ENCODE measurements at places on chromosomes 12 and 14.

- DNase-seq, result no peak
Measured at GRCh38 chr12:74412606-74413230, 124.9 kb upstream of the ATXN7L3B start.

- no peak for DNase-seq
Measured at GRCh38 chr12:100976735-100977134, 182.2 kb downstream of the ANO4 start.

DNA sequence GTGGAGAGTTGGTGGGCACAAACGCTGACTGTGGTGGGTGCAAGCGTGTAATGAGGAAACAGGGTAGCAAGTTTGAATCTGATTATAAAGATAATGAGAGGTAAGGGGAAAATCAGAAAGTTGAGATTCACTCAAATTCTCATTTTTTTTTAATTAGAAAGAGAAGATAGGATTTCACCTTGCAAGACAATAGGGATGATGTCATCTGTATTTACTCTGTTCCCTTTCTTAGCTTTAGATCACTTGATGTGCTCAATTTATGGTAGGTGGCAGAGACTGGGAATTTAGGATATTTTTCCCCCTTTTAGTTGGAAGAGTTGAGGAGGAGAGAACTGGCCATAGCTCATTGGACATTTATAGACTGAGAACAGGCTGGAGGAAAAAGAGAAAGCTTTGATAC lies 363.6 kb downstream of the AEBP2 start:
- DNase-seq, result no peak

DNA sequence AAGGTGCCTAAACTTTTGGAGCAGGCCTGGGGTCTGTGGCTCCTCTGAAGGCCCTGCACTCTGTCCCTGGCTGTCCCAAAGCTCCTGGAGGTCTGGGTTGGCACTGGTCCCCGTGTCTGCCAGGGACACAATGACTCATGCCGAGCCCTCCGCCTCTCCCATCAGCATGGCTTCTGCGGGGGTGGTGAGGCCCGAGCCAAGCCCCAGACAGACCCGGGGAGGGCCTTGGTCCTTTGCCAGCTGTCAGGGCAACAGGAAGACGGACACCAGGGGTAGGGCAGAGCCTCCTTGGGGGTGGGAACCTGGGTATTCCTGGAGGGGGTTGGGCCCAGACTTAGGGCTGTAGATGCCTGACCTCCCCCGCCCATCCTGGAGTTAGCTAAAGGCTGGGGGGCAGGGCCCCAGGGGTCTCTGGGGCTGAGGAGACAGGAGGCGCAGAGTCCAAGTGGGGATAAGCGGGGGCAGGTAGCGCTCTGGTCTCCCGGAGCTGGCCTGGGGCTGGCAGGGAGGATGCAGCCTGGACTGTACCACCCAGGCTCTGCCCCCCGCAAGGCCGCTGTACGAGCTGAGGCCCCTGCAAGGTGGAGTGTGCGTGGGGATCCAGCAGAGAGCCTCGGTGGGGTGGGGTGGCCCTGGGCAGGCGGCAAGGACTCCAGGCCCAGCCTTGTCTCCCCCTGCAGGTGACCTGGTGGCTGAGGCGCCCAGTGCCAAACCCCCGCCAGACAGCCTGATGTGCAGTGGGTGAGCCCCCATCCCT lies 16.4 kb upstream of the PUS1 start:
- no peak for DNase-seq

- no peak for DNase-seq
Measured at GRCh38 chr12:31780096-31780495, 51.3 kb upstream of the AMN1 start.

DNA sequence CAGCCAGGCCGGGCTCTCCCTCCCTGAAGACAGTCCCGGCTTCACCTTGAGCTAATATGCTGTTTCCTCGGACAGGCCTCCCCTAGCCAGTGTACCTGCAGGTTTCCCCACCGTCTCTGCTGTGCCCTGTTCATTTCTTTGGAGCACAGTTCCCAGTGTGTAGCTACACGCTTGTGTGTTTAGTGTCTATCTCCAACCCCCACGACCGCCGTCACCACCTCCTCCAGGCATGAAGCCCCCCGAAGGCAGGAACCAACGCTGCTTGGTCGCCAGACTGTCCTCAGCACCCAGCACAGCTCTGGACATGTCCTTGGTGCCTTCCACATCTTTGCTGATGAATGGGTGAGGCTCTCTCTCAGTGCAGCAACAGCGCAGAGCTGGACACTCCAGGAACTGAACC lies 26.2 kb upstream of the PLEKHG6 start:
- DNase-seq, result no peak

- DNase-seq, result no peak
Measured at GRCh38 chr12:88763536-88764100, 183.3 kb upstream of the KITLG start.

DNA sequence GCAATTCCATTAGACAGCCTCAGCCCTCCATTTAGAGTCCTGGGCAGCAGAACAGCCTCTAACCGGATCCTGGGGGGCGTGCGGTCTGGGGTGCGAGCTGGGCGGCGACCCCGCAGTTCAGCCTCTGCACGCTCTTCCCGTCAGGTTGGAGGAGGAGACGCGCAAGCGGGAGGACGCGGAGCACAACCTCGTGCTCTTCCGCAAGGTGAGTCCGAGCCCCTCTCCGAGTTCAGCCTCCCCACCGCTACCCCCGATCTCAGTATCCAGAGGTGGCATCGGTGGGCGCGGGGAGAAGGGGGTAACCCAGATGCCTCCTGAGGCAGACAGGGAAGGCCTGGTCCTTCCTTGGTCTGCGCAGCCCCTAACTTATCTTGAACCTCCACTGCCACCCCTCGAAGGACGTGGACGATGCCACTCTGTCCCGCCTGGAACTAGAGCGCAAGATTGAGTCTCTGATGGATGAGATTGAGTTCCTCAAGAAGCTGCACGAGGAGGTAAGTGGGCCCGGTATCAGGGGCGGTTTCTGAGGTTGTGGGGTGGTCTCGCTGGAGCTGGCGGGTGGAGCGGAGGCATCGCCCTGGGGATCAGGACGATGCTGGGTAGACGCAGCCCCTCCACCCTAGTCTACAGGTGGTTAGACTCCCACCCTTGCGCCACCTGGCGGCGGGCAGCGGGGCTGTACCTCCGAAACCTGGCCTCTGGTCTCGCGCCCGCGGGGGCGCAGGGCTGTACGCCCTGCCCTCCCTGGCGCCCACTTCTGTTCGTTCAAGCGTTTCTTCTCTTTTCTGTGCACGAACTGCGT lies 1.3 kb downstream of the PRPH start:
- DNase-seq, result no peak

GRCh38 chr12:106030210-106031071 lies 108.3 kb downstream of the NUAK1 start:
- DNase-seq, result no peak

DNA sequence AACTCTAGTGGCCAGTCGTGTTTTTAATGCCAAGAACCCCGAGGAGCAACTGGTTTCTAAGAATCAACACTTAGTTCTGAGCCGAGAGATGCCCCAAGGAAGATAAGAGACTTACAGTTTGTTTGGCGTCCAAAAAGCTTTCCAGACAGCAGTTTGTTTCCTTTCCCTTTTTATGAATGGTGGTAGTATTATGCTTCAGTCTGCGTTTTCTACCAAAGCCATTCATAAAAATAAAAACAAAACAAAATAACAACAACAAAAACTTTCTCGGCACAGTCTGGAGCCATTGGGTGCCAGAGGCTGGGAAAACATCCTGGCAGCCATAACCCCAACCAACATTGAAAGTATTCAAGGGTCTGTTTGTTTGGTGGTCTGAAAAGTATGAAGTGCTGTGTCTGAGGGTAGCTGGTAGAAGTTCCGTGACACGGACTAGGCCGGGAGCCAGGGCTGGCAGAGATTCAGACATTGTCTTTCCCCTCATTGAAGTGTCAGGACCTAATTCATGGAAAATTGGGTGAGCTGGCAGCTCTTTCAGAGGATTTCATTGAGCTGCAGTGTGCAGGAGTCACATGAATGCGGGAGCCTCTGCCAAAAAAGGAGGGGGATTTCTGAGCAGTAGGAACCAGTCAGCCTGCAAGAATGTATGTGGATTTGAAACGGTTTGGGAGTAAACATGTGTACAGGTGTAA lies 124.2 kb downstream of the HMGA2 start:
- no peak for DNase-seq

DNA sequence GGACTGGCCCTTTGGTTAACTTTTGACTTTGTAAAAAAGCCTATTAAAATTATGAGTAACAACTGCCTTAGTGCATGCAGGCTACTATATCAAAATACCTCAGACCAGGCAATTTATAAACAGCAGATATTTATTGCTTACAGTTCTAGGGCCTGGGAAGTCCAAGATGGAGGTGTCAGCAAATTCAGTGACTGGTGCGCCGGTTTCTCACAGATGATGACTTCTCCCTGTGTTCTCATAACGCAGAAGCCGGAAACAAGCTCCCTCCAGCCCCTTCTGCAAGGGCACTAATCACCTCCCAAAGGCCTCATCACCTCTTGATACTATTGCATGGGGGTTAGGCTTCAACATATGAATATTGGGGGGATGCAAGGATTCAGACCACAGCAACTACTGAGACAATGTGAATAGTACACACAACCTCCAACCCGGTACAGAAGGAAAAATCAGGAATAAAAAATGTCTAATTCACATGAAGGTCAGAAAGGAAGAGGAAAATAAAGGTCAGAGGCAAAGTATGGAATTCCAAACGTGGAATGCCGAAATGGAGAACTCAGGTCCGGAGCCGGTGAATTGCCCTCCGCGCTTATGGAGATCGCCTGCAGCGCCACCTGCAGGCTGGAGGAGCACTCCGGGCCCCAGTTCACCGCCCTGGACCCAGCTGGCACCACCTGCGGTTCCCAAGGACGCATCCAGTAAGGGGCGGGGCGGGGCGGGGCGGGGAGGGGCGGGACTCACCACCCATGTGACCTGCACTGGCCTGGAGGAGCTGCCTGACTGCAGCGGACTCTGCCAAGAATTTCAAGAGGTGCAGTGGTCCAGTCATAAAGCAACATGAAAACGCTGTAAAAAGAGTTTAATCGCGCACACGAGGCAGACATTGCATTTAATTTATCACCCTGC lies 203.4 kb downstream of the KIF26A start:
- DNase-seq, result no peak

- no peak for DNase-seq
Measured at GRCh38 chr12:51186465-51187085, 13.6 kb upstream of the TFCP2 start.

GRCh38 chr14:69441948-69442347 lies 42.6 kb upstream of the PLEKHD1 start:
- DNase-seq, result no peak

DNA sequence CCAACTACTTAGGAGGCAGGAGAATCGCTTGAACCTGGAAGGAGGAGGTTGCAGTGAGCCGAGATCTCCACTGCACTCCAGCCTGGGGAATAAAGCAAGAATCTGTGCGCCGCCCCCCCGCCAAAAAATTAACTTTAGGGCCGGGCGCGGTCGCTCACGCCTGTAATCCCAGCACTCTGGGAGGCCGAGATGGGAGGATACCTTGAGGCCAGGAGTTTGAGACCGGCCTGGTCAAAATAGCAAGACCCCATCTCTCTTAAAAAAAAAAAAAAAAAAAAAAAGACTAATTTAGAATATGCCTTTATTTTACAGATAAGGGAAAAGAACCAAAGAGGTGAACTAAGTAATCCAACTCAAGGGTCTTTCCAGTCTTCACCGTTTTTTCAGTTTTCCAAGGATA lies 1.2 kb downstream of the KANSL2 start:
- no peak for DNase-seq

DNA sequence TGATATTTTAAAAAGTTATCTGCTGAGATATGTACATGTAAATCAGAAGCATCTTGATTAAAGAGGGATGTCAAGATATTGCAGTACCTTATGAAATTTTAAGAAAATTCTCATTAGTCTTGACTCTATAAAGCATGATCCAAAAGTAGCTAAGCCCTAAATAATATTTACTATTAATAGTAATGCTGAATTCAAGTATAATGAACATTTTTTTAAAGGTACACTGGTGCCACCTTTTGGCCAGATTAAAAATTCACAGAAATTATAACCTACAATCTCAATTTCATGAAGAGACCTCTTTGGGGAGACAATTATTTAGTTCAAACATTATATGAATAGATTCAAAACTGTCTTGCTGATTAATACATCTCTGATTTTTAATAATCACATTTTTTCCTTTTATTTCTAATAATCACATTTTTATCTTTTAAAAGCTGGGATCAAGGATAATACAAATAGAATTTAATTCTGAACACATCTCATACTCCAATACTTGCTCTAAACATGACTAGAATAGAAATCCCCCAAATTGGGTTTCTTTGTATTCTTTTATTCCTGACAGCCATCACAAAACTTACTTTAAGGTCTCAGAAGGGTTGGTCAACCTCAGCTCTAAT lies 13.4 kb downstream of the AKAP5 start:
- no peak for DNase-seq

DNA sequence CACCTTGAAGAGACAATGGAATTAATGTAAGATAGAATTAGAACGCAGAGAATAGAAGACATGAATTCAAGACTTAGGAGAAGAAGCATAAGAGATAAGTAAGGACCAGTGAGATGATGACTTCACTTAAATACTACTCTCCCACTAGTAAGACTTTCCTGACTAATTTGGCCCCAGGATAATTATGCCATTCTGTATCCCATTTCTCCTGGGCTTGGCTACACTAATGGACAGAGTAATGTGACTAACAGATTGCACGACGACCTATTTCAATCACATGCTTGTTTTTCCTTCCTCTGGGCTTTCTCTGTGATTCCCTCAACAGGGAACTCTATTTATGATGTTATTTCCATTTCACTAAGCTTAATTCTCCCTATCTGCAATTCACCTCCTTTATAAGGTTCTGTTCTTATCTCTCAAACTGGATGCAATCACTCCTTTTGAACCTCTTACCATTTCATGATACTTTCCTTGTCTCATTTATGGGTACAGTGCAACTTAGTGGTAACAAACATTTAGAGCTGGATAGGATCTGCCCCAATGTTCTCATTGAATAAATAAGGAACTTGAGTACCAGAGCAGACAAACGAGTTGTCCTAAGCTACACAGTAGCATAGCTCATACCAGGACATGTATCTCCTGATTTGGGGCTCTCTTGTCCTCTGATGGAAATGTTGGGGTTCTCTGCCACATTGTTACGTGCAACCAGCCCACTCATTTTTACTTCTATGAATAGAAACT lies 102.7 kb downstream of the BTG1 start:
- no peak for DNase-seq

DNA sequence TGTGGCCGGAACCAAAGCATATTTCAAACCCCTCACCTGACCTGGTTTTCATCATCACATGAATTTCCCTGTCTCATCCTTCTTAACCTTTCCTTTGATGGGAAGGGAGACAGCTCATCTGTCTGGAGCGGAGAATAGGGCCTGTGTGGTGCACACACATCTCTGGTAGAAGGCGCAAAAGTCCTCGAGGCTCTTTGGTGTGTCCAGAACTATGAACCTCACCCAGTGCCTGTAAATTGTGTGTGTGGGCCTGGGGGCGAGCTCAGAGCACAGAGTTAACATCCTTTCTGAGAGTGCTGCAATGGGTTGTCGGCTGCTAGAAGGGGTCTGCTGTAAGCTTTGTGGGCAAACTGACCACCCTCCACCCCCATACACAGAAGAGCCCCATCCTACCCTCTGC lies 749 bp downstream of the GALNT6 start:
- DNase-seq, result no peak

- DNase-seq, result peak; percentile 72
Measured at GRCh38 chr12:54984658-54985376, at the start of gene TESPA1. TESPA1 (minus strand) TSS chr12:54984762; CDS start chr12:54974562, 10,200 bp downstream.

- no peak for DNase-seq
Measured at GRCh38 chr14:91330856-91331255, 86.4 kb upstream of the GPR68 start.
